ENCODE measurements at places on chromosomes 2 and 18.

GRCh38 chr2:69779258-69780001 lies 37.5 kb downstream of the ANXA4 start:
- peak; percentile 26 for DNase-seq

DNA sequence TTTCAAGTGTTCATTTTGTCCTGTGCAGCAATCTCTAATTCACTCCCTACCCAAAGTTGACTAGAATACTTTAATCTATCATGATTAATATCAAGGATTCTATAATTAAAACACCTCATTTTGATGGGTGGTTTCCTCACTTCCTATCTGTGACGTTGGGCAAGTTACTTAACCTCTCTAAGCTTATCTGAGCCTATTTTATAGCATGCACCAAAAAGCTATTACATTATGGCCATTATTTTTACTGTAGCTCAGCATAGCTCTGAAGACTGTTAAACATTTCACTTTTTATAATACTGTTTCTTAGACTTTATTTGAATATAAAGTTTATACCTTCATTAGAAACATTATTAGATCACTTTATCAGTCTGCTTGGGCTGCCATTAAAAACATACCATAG lies 579.6 kb upstream of the NXPH2 start:
- DNase-seq: no peak

DNA sequence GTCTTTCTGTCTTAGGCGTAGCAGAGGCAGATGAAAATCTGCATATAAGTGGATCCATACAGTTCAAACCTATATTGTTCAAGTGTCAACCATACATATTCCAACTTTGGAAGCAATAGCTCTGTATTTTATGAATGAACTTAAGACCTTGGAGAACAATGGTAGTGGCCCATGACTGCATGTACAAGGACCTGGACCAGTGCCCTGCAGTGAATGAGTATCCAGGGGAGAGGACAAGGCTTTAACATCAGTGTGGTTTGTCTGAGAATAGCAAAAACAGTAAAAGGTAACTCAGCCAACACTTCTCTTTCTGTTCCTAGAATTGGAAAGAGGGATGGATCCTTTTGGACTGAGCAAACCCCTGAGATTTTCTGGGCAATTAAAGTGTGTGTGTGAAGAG lies 230.8 kb upstream of the LINC00305 start:
- DNase-seq: no peak

DNA sequence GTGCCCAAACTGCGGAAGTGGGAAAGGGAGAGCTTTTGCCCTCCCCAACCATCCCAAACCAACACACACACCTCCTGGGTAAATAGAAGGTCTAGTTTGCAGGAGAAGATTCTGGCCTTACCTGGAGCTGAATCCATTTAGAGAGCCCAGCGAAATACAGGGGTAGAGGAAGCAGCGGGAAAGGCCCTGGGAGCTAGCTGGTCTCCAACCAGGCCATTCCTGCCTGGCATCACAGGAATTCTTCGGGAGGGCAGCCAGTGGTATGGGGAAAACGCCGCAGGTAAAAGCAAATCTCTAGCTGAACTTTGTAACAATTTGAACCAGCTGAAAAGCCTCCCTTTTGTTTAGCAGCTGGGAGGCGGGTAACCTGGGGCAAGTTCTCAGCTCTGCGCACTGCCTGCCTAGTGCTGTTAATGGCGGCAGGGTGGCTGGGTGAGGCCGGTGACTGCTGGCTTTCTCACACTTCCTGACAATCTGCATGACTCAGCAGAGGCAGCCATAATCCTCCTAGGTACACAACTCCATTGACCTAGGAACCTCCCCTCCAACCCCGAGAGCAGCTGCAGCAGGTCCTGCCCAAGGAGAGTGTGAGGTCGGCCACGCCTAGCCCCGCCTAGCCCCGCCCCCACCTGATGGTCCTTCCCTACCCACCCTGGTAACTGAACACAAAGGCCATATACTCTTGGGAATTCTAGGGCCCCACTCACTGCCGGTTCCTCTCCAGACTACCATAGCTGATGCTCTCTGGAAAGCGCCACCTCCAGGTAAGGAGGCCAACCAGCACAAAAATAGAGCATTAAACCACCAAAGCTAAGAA lies 483.8 kb upstream of the REG3G start:
- DNase-seq: no peak

- no peak for DNase-seq
These were observed 654.5 kb upstream of the CDH2 start for GRCh38 chr18:28831476-28831875.

Measured in GM03348 (cell line).